ENCODE measurements at places on chromosomes 7 and 10.
A peak's percentile ranks its signal among the peaks of the same experiment; 100 is the strongest.

DNA sequence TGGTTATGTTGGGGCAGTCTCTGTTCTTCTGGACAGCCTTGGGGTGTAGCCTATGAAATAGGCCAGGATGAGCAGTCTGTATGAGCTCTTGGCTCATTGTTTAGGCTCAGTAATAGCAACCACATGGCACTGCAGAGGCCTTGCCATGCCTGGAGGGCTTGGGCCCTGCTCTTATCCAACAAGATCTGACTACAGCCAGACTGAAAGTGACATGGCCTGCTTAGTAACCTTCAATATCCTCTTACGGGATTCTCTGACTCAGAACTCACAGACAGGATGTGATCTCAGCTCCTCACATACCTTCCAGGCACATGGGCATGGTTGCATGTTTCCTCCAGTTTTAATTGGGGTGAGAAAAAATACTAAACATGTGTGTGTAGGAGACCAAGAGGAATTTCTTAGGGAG is 289.3 kb downstream of the PTEN start:
- DNase-seq: peak; percentile 99

GRCh38 chr7:494259-494687 is 25.4 kb downstream of the PDGFA start:
- no peak for DNase-seq

DNA sequence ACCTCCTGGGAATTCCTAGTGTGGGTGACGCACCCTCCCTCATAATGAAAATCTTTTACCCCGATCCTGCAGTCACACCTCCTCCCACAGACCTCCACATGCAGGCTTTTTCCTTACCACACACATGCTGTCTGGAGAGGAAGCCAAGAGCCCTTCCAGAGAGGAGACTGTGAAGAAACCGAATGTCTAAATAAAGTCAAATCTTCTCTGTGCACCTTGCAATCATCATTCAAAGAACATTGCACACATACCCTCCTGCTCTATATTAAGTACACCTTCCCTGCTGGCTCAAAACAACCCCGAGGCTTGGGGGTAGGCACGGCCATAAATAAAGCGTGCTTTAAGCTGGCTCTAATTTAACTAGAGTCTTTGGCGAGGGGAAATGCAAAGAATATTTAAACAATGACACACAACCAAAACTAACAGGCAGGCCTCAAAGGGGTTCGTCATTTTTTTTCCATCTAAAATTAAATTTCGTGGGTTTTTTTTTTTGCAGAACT is 34.9 kb downstream of the CALML3 start:
- peak; percentile 96 for DNase-seq

GRCh38 chr10:116765648-116766081 is 23.3 kb upstream of the HSPA12A start:
- no peak for DNase-seq

GRCh38 chr10:88544140-88544870 is 38.8 kb downstream of the RNLS start:
- DNase-seq: no peak

DNA sequence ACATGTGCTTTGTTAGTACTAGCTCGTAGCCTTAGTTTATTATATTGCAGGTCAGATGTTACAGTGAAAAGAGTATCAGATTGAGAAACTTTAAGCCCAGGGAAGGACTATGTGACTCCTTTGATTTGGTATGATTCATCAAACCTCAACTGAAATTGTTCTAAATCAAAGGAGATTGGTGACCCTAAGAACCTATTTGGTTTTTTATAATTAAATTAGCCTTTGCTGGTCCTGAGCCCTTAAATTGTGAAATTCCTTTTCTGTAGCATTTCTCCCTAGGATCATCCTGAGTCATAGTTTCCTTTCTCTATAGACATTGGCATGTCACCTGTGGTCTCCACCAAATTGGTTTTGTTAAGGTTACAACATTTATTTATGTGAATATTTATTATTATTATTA is 89.7 kb downstream of the POLR1F start:
- DNase-seq: no peak

DNA sequence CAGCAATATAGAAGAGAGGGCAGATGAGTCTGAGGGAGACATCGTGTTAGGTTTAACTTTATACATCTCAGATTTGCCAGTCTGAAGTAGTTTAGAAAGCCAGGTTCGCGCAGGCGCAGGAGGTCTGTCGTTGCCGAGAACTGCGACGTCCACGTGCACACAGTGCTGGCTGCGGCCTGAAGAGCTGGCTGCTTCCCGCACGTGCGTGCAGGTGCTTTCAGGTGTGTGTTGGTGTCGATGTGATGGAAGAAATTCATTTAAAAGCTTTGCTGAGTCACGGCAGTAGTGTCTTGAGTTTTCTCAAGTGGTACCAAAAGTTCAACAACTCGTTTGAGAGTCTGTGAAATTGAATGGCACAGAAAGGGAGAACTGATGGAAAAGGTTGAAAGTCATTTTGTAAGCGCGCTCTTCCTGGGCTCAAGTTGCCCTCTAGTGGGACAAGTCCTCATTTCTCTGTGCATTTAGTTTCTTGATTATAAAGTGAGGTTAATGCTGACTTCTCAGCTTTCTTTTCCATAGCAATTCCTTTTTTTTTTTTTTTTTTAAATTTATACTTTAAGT is 18.6 kb downstream of the WDR37 start:
- DNase-seq: peak; percentile 3

- no peak for DNase-seq
Measured at GRCh38 chr10:100567826-100568225, 32.1 kb downstream of the HIF1AN start.

- no peak for DNase-seq
Measured at GRCh38 chr7:25714013-25714412, 438.0 kb upstream of the NFE2L3 start.

DNA sequence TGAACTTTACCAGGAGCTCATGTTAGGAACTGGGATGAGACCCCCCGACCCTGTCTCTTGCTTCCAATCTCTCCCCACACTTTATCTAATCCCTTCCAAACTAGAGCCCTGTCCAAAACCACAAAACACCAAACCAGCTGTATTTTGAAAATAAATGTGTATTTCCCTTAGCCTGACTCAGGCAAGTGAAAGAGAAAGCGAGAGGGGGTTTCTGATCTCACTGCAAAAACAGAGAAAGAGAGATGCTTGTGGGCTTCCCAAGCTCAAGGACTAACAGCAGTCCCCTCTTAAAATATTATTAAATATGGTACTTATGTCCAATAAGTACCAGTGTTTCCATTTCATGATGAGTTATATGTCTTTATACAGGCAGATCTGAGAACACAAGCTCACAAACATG is 122.0 kb downstream of the AGMO start:
- no peak for DNase-seq

GRCh38 chr7:24728503-24729364 is 28.5 kb downstream of the GSDME start:
- DNase-seq: no peak

DNA sequence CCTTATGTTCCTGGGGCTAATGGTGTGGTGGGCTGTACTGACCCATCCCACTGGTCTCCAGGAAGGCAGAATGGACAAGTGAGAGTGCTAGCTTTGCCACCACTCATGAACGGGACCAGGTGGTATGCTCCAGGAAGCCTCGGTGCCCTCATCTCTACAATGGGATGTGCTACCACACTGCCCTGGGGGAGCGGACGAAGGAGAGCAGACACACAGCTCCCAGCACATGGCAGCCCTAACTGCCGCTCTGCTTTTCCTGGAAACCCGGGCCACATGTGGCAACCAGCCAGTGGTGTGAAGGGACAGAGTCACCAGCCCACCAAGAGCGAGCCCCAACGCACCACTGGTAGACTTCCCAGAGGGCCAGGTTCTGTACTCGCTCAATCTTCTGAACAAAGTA is 35.8 kb downstream of the PARP12 start:
- DNase-seq: no peak

DNA sequence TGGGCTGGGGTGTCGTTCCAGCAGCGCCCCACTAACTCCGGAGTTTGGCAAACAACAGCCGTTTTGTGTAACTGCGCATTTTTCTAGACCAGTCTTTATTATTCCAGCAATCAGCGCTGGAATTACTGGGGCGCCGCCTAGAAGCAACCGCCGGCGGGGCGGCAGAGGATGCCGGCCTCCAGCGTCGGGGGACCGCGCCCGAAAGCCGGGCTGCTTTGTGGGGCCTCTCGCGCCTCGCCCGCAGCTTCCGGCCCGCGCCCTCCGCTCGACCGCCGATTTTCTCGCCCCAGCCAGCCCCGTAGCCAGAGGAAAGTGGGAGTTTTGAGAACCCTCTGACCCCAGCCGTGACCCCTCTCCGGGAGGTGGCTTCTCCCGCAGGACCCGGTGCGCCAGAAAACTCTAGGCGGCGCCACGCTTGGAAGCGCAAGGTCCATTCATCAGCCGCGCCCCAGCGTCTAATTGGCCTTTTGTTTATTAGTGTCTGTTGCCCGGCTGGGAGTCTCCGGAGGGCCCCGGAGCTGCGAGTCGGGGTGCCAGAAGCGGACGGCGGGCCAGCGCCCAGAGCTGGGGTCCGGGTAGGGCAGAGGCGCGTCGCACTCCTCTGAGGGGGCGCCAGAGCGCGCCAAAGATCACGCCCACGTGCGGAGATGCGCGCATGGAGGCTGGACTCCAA is 10.7 kb downstream of the EMX2 start:
- peak; percentile 50 for DNase-seq

DNA sequence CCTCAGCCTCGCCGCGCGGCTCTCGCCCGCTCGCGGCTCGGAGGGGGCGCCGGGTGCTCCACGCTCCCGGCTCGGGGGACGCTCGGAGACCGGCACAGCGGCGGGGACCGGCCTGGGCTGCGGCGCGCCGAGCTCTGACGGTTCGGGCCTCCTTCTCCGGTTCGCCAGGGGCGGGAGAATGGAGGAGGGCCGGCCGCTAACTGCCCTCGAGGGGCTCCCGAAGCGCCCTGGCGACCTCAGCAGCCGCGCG is 232 bp upstream of the GRID1 start:
- no peak for DNase-seq

DNA sequence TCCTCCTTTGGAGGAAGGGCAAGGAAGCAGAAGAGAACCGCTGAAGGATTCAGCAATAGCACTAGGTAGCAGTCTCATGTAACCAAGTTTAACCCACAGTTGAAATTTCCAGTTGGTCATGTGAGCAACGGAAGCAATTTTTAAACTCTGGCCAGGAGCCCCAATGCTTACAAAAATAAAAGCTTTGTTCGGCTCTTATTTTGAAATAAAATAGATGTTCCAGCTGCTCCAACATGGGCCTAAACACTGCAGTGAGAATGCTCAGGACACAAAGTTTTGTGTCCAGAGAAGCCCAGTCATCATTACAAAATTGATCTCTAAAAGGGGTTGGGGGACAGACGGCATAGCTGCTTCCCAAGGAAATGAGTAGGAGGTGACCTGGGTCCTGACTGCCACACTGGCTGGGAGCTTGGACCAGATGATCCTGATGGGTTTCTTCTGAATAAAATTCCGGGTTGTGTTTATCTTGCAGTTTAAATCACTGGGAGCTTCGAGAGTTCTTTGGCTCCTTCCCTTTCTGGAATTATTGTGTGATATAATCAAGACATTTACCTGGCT is 452 bp upstream of the TMEM140 start:
- no peak for DNase-seq

DNA sequence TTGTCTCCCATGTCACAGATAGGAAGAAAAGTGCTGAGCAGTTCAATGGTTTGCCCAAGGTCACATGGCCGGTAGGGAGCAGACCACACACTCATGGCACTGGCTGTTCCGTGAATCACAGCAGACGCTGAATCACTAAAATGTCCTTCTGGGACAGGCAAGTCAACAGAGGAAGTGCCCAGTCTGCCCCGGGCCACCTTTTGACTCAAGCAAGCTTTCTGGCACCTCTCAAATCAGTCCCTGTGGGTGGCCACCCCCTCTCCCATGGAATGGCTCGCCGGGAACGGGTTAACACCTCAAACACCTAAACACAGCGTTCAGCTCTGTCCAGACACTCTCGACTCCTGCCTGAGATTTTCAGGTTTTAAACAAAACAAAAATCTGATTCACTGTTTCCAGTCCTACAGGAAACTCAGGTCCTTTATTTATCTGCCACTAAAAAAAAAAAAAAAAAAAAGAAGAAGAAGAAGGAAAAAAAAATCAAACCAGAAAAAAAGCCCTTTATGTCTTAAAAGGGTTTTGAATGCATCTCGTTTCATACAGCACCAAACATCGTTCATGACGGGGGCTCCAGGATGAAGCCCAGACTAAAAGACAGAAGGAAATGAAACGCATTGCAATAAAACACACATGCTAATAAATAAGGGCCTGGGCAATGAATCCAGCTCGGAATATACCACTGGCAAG is 15.5 kb downstream of the CARD11 start:
- peak; percentile 3 for DNase-seq

GRCh38 chr7:24075426-24075810 is 208.6 kb upstream of the NPY start:
- DNase-seq: peak; percentile 19

DNA sequence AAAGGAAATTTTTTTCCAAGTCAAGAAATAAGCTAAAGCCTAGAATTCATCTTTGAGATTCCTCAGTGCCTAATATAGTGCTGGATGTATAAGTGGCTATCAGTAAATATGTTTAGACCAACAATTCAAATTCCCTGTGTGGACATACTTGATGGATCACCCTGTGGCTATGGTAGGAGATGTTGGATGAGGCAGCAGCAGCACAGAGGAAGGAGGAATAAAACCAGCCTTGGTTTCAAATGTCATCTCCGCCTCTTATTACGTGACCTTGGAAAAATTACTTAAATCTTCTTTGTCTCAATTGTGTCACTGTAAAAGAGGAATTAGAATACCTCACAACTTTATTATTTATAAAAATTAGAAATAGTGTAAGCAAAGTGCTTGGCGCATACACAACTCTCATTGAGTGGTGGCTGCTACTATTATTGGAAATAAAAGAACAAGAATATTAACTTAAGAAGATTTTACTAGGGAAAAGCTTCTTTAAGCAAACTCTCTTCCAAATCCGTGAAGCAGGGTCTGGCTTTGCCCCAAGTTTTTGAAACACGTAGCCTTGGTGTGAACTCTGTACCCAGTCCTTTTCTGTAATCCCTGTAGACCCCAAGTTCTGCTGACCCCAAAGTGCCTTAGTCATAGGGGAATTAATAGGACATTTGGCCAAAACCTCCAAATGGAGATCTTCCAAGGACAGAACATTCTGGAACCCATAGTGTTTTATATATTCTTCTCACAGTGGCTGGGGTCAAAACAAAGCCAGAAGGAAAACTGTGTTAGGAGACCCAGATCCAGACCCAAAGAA is 283.8 kb downstream of the PTEN start:
- no peak for DNase-seq

DNA sequence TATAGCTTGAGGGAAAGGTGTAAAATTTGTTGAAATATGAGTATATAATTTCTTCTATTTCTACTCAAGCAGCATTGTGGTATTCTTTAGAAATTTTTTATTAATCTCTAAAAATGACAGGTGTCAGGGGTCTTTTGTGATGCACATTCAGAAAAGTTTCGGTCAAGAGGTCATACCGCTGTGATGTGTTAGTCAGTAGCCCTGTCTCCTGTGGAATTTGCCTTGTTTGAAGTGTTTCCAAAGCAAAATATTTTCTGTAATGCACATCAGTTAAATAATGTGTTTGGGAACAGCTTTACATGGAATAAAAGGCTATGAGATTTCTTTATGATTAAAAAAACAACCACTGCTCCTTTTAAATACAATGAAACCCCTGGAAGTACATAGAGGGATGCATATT is 35.8 kb downstream of the FOXP2 start:
- no peak for DNase-seq

Measured in fibroblast of skin of right quadriceps (primary cell).